ENCODE measurements at places on chromosomes 13 and 19.

GRCh38 chr13:102856557-102856956 is 10.7 kb downstream of the ERCC5 start:
- no peak for DNase-seq

GRCh38 chr19:15264061-15264932 is 32.0 kb upstream of the EPHX3 start:
- peak; percentile 78 for DNase-seq

GRCh38 chr19:39792999-39793546 is 14.4 kb downstream of the LEUTX start:
- peak; percentile 65 for DNase-seq

DNA sequence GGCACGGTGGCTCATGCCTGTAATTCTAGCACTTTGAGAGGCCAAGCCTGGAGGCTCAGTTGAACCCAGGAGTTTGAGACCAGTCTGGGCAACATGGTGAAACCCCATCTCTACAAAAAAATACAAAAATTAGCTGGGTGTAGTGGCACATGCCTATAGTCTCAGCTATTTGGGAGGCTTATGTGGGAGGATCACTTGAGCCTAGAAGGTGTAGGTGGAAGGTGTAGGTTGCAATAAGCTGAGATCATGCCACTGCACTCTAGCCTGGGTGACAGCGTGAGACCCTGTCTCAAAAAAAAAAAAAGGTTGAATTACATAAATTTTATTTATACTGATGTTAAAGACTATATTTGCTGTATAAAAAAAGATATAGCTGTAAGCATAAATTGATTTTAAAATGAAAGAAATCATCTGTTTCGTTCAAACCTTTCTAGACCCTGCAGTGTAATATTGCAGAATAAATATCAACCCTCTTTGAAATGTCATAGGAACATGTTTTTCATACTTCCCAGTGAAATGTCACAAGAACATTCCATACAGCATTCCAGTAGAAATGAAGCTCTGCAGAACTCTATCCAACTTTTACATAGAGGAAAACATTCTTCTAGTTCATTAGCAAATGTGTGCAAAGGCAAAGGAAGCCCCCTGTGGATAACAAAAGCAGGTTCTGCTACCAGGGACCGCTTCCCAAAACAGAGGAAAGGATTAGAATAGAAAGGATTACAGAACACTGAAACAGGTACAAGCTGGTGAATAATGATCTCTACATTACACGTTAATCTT is 76.0 kb downstream of the CAB39L start:
- DNase-seq = no peak

DNA sequence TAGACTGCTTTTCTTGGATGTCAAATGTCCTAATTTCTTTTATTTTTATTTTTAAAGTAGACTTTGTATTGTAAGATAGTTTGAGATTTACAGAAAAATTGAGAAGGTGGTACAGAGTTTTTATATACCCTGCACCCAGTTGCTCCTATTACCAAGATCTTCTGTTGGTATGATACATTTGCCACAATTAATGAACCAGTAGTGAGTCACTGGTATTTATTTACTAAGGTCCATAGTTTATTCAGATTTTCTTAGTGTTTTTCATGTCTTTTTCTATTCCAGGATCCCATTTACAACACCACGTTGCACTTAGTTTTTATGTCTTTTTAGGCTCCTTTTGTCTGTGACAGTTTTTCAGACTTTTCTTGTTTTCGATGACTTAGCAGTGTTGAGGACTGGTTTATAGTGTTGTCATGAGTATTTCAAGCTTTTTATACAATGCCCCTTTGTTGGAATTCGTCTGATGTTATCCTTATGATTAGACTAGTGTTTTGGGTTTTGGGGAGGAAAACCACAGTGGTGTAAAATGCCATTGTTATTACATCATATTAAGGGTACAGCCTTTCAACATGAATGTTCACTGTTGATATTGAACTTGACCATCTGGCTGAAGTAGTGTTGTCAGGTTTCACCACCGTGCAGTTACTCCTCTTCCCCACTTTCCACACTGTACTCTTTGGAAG is 35.9 kb downstream of the COG3 start:
- DNase-seq = no peak

All from omental fat pad (tissue), 4 donors.